Stimulated activated CD8-positive, alpha-beta memory T cell treated with anti-CD3 and anti-CD28 coated beads, Interleukin-4, amount 100 ng/mL, for 1 hour (primary cell): ENCODE measurements at places on chromosomes 11 and 22.

DNA sequence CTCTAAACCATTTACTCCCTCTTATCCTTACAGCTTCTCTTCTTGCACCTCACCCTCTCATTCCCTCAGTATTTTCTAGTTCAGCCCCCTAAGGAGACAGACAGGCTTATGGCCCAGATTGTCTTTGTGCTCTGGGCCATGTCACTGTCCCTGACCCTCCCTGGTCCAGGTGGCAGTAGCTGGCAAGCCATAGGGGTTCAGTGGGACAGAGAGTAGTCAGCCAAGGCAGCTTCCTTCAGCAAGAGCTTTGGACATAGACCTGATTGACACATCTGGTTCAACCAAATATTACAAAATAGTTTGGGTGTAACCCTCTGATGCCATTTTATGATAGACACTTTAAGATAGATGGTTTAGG, 53.9 kb downstream of the NCAM1 start:
- no peak for DNase-seq

DNA sequence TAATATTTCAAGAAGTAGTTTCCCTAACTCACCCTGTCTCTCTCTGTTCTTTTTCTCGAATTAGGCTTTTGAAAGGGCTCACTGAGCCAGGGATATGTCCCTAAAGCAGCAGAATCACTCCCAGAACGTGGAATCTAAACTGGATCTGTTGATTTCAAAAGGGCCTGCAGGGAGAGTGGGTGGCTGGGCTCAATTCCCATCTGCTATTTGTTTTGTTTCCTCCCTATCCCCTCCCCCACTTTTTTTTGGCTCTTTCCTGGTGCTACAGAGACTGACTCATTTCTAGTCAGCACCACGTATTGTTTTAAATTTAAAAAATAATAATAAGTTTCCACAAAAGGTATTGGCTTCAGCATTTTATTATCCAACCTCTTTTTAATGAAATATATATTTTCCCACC, 961.5 kb downstream of the FAM181B start:
- DNase-seq = no peak

DNA sequence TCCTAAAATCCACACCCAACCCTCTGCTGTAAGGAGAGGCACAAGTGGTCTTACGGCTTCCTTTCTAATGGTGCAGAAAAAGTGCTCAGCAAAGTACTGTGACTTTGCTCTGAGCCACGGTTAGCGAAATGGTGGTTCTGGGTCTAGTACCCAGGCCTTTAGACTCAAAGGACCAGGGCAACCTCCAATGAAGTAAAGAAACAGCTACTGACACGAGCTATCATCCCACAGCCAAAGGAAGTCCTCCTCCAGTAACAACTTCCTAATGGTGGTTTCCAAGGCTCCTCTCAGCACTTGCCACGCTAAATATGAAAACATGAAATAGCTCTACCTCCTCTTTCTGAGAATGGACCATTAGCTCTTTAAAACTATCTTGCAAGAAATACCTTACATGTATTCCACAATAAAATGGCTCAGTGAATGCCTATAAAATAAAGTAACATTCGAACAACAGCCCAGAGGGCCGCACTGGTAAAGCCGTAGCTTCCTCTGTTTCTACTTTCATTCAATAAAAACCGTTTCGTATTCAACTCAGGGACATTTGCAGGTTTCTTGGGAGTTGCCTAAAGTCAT, 122.4 kb downstream of the ETS1 start:
- no peak for DNase-seq

- DNase-seq = peak; percentile 4
Observed at GRCh38 chr11:14642873-14643696, 519 bp upstream of the PDE3B start.

- no peak for DNase-seq
Observed at GRCh38 chr11:36390963-36391471, 94.9 kb downstream of the PRR5L start.

DNA sequence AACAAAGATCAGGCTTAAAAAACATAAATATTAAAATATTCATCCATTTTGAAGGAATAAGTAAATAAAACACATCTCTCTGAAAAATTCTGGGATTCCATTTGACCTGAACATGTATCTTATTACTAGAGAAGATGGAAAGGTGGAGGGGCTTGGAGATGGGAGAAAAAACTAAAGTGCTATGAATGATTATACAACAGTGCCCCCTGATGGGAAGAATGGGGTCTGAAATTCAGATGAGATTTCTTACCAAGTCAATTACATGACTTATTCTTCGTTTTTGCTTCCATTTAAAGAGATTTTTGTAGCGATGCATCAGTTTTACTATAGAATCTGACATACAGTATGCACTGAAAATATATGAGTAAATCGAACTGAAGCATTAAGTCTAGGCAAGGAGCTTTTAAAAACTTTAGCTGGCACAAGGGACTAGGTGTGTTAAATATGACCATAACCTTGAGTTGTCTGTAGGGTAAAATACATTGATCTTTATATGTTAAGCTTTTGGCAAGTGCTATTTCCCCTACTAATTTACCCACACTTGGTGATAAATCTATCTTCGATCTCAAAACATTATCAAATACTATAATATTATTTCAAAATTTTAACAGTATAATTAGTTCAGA, 718.8 kb downstream of the CNTN5 start:
- no peak for DNase-seq

DNA sequence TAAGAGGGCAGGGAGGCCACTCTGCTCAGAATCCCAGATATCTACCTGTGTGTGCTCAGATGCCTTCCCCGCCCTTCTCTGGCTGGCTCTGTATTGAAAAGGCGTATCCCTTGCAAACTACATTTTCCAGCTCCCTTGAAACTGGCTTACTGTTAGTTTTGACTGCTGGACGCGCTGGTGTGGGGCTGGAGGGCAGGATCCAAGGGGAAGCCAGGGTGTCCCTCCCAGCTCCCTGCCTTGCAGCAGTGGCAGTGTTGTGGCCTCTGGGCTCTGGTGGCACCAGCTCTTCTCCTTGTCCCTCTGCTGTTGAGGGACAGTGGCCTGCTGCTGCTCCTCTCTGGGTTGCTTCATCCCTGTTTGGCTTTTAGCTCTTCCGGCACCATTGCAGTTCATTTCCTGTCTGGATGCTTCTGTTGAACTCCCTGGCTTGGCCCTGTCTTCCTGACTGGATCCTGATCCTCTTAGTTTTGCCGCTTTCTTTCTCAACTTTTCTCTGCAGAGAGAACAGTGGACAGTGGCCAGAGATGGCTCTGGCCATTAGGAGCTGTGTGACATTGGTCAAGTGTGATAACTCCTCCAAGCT, 107.1 kb upstream of the PARVA start:
- no peak for DNase-seq

DNA sequence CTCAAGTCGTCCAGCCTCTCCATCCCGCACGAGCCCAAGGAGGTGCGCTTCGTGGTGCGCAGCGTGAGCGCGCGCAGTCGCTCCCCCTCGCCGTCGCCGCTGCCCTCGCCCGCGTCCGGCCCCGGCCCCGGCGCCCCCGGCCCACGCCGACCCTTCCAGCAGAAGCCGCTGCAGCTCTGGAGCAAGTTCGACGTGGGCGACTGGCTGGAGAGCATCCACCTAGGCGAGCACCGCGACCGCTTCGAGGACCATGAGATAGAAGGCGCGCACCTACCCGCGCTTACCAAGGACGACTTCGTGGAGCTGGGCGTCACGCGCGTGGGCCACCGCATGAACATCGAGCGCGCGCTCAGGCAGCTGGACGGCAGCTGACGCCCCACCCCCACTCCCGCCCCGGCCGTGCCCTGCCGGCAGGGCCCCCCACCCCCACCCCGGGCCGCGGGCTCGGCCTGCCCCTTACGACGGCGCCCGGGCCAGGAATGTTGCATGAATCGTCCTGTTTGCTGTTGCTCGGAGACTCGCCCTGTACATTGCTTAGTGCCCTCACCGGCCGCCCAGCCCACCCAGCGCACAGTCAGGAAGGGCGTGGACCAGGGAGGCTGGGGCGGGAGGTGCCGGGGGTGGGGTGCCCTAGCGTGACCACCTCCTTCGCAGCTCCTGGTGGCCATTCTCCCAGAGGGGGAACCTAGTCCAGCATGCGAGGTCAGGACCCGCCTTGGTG, 6.9 kb upstream of the ACR start:
- no peak for DNase-seq

- DNase-seq = no peak
Observed at GRCh38 chr11:18502352-18502751, 24.4 kb downstream of the TSG101 start.
